ENCODE measurements at places on chromosomes 7 and 10.

GRCh38 chr10:68330852-68331454, 911 bp upstream of the HNRNPH3 start:
- no peak for DNase-seq

GRCh38 chr10:129525401-129525801, 58.4 kb downstream of the MGMT start:
- peak; percentile 52 for DNase-seq

DNA sequence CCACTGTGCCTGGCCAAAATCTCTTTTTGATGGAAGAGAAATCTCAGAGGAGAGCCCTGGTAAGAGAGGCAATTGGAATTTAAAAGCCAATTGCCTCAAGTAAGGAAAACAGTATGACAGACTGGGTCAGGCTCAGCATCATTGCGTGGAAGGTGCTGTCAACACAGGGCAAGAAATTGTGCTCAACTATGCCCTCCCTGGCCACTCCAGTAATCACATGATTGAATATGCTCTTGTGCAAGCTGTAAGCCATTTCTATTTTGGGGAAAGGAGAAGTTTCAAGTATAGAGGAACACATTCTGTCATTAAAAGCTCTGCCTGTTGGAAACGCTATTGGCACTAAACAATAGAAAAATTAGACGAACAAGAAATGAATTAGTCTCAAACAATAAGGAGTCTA, 1127.7 kb downstream of the REEP3 start:
- no peak for DNase-seq

DNA sequence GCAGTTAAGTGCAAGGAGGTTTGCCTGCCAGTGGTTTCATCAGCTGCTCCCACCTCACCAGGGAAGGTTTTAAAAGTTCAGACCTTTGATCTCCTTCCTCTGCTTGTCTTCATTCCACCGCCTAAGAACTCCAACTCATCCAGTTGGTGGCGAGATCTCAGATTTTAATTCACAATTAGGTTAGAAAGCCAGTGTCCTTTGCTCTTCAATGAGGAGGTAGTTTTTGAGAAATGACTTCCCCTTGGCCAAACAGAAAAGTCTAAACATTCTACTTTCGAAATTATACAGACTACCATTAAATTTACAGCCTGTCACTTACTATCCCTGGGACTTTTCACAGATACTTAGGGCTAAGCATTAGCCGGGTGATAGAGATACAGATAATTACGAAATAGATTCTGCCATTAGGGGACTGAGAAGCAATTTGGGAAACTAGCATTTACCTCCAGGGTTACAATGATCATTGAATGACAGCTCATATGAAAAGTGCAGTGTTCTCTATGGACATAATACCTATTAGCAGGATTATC, 513.4 kb upstream of the GHITM start:
- no peak for DNase-seq

GRCh38 chr10:132516771-132517725, 20.5 kb upstream of the INPP5A start:
- DNase-seq, result peak; percentile 97

DNA sequence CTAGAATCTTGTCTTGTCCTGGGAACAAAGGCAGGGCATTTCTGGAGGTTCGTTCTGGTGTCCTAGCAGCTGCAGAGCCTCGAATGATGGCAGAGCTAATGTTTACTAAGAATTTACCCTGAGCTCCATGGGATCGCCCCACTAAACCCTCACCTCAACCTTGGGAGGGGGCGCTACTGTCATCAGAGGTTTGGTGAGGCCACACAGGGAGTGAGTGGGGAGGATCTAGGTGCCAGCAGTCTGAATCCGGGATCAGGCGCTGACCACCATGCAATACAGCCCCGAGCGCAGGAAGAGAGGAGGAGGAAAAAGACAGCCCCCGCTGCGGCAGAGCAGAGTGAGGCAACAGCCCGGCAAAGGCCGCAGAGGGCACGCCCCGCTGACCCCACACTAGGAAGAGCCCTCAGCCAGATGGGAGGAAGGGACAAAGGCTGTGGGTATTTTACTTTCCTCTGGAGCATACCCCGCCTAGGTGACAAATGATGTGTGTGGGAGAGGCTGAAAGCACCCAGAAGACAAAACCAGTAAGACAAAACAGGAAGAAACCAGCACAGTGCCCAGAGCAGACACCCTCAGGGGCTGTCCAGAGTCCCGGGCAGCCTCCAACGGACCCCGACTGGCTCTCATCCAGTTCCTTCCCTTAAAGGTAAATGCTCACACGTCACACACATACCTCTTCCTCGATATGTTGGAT, 103.5 kb downstream of the FAM53B start:
- DNase-seq, result no peak

DNA sequence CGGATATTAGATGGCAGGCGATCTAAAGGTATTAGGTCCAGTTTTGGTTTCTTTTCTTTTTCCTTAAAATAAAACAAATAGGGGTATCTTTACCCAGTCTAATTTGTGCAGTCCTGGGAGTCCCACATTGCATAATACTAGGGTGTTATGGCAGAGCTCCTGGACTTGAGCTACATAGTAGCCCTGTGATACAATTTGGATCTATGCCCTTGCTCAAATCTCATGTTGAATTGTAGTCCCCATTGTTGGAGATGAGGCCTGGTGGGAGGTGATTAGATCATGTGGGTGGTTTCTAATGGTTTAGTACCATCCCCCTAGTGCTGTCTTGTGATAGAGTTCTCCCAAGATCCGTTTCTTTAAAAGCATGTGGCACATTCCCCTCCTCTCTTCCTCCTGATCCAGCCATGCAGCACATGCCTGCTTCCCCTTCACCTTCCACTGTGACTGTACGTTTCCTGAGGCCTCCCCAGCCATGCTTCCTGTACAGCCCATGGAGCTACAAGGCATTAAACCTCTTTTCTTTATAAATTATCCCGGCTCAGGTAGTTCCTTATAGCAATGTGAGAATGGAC, 141.9 kb downstream of the RPS24 start:
- no peak for DNase-seq

GRCh38 chr10:14598809-14599764, 175.6 kb downstream of the FAM107B start:
- no peak for DNase-seq
